Mesenteric fat pad (tissue), 1 donor: ENCODE measurements at places on chromosomes 1 and 21. TPM values are rescaled to one million over a fixed set of nuclear protein-coding genes. Genes with fewer than 3 reads are reported as not detected.

APOBEC4 gene
- total RNA-seq = not detected

NFASC gene
- total RNA-seq = 11.5 TPM

TCEA3 gene
- 8.3 TPM for total RNA-seq

TMPRSS2 gene
- 0.61 TPM for total RNA-seq

OPRD1 gene
- not detected for total RNA-seq

CCDC30 gene
- total RNA-seq = 1.6 TPM

ADGRB2 gene
- 3.9 TPM for total RNA-seq

WNT4 gene
- total RNA-seq = 0.10 TPM
